ENCODE measurements at places on chromosomes 1 and 21. TPM values are rescaled to one million over a fixed set of nuclear protein-coding genes. Genes with fewer than 3 reads are reported as not detected.

DNA sequence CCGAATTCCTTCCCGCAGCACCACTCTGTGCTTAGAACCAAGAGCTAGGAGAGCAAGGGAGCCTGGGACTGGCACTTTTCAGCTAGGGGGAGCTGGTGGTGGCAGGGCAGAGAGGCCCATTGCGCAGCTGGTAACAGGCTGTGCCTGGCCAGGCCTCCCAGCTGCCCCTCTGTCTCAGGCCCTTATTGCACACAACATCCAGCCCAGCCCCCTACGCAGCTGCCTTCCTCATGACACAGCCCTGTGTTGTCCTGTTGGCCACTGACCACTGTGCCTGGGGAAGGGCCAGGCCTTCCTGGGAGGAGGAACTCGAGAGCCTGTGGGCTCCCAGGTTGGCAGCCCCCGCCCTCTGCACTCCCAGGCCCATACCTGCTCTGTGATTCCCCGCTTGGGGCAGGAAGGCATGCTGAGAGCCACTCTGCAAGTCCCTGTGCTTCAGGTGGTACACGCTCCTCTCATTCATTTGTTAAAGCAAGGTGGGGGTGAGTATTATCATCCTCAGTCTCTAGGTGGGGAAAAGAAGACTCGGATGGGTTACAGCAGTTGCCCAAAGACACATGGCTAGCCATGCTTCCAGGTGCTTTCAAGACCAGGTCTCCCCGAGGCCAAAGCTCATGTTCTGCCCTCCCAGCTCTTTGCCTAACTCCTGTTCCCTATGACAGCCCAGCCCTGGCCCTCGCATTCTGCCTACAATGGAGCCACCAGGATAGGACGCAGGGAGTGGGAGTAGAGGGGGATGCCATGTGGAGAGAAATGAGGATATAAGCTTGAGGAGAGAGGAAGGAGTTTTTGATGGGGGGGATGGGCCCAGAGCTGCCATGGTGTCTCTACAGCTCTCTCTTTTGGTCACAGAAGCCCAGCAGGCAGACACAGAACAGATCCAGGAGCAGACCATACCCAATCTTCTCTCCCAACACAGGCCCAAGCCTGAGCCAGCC is 81.8 kb downstream of the TMEM53 start:
- H3K4me3 ChIP-seq = no peak overlapping the region
- no peaks in the 10 kb centered on the region for H3K36me3 ChIP-seq
- H3K27me3 ChIP-seq = no peaks in the 10 kb centered on the region
- H3K27ac ChIP-seq = no peak overlapping the region

DNA sequence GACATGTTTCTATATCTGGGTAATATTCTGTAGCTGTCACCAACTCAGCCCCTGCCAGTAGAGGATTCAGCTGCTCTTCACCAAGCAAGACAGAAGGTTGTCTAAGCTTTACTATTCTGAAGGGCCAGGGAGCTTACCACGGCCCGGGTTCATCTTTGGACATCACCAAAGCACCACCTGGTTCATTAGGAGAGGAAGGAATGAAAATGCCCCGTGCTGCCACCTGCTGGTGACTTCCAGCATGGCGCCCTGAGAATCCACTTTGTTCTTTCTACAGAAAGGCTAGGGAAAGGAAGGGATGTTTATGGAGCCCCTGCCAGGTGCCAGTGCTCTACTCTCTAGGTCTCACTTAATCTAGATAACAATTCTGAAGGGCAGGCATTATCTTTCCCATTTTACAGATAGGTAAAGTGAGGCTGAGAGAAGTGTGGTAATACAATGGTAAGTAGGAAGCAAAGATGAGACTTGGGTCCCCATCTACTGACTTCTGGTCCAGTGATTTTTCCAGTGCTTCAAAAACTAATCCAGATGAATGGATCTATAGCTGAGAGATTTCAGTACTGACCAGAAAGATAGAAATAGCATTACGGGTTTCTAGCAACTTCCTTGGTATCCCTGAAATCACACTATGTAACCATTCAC is 79.5 kb downstream of the BEND5 start:
- H3K27ac ChIP-seq = no peak overlapping the region
- DNase-seq = no peak
- no peaks in the 10 kb centered on the region for H3K27me3 ChIP-seq
- no peak overlapping the region for H3K4me3 ChIP-seq

DNA sequence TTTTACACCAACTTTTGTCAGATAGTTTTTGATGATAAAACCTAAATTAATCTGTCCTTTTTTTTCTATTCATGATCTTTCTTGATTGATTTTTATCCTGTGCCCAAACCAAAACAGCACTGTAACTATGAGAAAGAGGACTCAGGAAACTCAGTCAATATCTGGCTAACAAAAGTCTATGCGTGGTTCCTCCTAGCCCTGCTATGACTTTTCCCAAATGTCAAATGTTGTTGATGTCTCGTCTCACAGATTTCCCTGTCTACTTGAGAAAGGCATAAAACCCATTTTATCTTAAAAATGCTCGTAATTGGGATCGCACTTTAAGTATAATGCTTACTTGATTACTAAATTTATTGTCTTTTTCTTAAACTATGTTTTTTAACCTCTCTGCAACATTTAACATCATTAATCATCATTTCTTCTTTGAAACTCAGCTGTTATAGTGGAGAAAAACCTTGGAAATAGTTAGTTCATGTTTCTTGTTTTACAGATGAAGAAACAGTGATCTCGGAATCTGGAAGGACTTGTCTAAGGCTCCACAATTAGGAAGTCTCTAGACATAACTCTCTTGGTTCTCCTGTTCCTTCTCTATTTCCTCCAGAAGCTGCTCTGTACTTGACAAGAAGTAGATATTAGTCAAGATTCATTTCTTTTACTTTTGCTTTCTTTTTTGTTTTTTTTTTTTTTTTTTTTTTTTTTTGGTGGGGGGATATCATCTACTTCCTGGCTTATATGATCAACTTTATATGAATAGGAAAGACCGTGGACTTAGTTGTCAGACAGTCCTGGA is 26.2 kb upstream of the PTPRC start:
- H3K27me3 ChIP-seq = no peaks in the 10 kb centered on the region
- H3K4me3 ChIP-seq = no peak overlapping the region
- no peaks in the 10 kb centered on the region for H3K4me1 ChIP-seq
- no peak overlapping the region for H3K27ac ChIP-seq

- DNase-seq = no peak
- no peaks in the 10 kb centered on the region for H3K4me1 ChIP-seq
Observed at GRCh38 chr1:209720826-209721225, 16.2 kb downstream of the HSD11B1 start.

DNA sequence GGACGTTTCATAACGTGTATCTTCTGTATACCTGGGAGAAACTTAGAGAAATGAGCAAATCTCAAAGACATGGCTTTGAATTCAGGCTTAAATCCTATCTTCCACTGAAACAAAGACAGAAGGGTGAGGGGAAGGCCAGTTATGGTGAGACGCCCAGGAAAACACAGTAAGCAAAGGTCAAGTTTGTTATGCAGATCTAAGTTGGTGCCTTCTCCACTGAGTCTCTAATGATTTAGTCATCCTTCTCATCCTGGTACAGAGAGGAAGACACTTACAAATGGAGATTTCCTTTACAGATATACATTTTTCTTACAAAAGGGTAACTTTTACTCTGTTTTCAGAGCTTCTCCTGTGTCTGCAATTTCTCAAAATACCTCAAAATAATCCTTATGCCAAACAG is 64.4 kb downstream of the MAP3K7CL start:
- H3K4me3 ChIP-seq = no peak overlapping the region
- no peak overlapping the region for H3K27ac ChIP-seq
- no peaks in the 10 kb centered on the region for H3K27me3 ChIP-seq
- no peak for DNase-seq

- no peak within 1 kb of the TSS for H3K27ac ChIP-seq
- H3K27me3 ChIP-seq = no peaks in the 10 kb centered on the region
- no peak for DNase-seq
- no peaks in the 10 kb centered on the region for H3K36me3 ChIP-seq
Observed at GRCh38 chr1:241957692-241958494, at the start of gene BECN2. TSS of gene BECN2 (plus strand) at chr1:241957767. CDS start at chr1:241957767, 0 bp downstream.

The WNT3A gene
- 0.19 TPM for total RNA-seq

The HPCAL4 gene
- 0.46 TPM for total RNA-seq

All from H1 (cell line).